ENCODE measurements at places on chromosomes 3 and 15. TPM values are rescaled to one million over a fixed set of nuclear protein-coding genes. Genes with fewer than 3 reads are reported as not detected.
A peak's percentile ranks its signal among the peaks of the same experiment; 100 is the strongest.

Gene CD200R1
- total RNA-seq, result not detected

Gene GOLGA8H
- 0.87 TPM for total RNA-seq

Gene SLC27A2
- 10.3 TPM for total RNA-seq

Gene TRNT1
- total RNA-seq, result 31.0 TPM

Gene CLRN1
- not detected for total RNA-seq

Gene GADL1
- total RNA-seq, result not detected

Gene CKMT1B
- total RNA-seq, result not detected

DNA sequence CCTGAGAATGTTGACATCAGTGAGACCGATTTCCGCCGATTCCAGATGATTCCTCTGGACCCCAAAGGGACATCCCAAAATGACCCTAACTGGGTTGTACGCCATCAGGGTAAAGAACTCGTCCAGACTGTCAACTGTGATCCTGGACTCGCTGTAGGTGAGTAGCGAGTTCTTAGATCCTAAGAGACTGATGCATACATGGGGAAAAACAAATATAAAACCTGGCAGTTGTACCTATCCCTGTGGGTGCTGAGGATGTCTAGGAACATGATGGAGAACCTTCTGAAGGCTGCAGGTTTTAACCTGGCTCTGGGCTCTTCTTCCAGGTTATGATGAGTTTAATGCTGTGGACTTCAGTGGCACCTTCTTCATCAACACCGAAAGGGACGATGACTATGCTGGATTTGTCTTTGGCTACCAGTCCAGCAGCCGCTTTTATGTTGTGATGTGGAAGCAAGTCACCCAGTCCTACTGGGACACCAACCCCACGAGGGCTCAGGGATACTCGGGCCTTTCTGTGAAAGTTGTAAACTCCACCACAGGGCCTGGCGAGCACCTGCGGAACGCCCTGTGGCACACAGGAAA lies 12.3 kb downstream of the THBS1 start:
- no peak for DNase-seq

DNA sequence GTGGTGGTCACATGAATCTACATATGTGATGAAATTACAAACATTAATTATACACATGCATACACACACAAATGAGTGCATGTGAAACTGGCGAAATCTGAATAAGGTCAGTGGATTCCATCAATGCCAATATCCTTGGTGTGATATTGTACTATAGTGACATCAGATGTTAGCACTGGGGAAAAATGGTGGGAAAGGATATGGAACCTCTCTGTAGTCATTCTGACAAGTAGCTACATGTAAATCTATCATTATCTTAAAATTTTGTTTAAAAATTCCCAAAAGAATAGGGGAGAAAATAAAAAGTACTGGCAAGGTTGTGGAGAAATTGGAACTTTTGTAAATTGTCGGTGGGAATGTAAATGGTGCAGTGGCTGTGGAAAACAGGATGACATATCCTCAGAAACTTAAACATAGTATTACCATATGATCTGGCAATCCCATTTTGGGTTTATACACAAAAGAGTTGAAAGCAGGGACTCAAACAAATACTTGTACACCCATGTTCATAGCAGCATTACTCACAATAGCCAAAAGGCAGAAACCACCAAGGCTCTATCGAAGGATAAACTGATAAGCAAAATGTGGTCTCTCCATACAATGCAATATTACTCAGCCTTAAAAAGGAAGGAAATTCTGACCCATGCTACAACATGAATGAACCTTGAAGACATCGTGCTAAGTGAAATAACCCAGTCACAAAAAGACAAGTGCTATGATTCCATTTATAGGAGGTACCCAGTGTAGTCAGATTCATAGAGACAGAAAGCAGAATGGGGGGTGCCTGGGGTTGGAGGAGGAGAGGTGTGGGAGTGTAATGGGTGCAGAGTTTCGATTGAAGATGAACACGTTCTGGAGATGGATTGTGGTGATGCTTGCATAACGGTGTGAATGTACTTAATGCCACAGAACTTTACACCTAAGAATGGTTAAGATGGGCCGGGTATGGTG lies 25.3 kb upstream of the HRH1 start:
- no peak for DNase-seq

DNA sequence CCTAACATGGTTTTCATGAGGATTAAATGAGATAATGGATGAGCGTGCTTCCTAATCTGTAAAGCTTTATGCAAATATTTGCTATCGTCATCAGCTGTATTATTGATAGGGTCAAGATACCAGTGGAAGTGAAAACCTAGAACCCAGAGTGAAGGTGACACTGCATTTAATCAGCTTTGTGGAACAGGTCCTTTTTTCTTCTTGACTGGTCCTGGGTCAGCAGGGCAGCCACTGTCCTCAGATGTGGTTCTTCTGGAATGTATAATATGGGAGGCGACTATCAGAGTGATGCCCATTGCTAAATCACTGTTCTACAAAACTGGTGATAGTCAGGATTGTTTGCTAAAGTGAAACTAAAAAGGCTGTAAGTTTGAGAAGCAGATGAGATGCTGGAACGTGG lies 41.4 kb downstream of the SORD start:
- DNase-seq, result peak; percentile 14

DNA sequence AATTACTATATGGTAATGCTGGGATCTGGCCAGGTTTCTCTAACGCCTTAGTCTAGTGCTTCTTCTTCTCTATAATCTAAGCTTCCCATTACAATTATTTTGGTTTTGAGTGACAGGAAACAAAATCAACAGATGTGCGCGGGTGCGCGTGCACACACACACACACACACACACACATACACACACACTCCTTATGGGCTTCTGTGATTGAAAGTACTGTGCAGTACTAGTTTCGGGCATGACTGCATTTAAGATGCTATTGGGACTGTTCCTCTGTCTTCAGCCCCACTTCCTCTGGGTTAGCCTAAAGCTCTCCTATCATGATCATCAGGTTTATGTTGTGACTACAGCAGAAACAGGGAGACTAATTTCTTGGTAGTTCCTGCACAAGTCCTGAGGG lies 32.2 kb downstream of the EPHB1 start:
- DNase-seq, result no peak

GRCh38 chr3:152511904-152512303 lies 243.2 kb downstream of the MBNL1 start:
- DNase-seq, result no peak

DNA sequence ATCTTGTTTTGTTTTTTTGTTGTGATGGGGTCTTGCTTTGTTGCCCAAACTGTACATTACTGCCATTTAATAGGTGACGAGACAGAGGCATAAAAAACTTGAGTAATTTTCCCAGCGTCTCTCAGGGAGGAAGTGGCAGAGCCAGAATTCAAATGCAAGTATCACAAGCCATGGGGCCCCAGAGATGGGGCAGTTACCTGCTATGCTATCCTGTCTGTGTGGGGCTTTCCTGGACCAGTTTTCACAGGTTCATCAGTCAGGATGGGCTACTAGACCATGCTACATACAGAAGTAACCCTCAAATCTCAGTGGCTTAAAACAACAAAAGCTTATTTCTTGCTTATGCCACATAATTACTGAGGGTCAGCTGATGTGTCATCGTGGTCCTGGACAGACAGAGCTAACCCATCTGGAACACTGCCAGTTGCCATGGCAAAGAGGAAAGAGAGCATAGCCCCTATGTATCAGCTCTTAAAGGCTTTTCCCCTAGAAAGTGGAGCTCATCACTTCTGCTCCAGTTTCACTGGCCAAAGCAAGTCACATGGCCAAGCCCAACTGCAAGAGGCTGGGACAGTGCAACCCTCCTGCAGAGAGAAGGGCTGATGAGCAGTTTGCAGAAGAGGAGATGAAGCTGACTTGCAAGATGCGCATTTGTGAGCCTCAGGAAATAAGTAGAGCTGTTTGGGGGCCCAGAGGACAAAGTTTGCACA lies 31.7 kb upstream of the SYNM start:
- DNase-seq, result no peak

DNA sequence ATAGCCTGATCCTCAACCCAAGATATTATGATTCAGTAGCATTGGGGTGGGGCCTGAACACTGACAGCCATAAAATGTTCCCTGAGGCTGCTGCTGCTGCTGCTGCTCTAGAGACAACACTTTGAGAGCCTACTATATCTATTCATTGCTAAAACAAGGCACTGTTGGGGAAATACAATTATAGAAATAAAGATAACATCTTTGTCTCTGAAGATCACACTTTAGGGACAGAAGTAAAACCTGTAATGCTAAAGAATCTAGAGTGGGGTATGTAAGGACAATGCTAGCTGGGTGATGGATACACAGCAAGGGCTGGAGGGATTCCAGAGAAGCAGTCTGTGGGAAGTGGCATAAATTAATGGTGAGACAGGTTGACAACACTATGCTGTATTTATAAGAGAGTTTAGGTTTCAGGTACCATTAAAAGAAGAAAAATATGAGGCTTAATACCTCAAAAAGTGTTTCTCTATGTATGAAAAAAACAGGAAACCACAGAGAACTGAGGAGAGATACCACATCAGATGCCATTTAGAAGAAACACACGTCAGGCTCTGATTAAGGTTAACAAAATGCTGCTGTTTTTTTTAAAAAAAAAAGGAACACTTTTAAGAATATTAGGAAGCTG lies 115.9 kb downstream of the CBLB start:
- peak; percentile 20 for DNase-seq

DNA sequence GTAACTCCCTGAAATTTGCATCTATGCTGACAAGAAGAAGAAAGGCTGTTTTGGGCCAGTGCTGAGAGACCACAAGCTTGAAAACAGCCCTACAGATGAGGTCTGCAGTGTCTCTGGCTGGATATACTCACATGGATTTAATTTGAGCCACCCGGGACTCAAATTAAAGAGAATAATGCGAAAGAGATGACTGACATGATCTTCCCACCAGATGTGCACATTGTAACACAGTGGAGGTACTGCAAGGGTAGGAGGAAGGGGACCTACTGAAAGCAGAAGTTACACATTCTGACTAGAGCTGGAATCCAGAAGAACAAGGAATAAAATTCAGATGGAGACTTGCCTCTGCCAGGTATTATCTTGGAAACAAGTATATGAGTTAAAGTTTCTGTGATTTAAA lies 728.3 kb upstream of the SGO1 start:
- no peak for DNase-seq

DNA sequence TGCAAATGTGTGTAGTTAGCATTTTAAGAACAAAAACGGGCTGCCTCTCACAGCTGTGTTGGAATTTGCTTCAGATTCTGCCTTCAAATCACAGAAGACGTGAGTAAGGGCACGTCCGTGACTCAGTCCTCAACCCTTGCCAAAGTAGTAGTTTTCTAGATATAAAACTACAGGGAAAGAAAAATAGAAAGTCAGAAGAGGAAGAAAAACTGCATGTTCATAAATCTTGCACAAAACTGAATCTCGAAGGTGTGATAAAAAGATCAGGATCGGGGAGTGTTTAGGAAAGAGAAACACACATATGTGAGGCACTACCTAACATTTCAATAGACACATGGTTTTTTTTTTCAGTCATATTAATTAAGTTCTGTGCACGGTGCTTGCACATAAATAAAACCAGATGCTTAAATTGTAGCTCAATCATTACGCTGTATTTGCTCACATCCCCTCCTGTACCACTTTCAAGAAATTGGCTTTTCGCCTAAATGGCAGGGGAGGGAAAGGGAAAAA lies 71.7 kb downstream of the P3H2 start:
- DNase-seq, result no peak

DNA sequence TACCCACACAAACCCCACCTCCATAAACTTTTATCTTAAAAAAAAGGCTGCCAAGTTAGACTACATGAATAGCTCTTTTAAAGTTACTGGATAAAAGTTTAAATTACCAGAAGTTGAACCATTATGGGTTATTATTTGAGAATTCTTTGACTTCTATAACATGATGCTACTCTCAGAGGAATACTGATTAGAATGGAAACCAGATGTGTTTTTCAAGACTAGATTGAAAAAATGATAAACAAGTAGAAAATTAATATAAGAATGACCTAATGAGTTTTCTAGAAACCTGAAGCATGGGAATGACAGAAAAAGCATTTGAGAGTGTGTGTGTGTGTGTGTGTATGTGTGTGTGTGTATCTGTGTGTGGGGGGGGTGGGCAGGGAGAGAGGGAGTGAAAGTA lies 12.4 kb upstream of the FGF7 start:
- no peak for DNase-seq

GRCh38 chr3:16524196-16524595 lies 10.7 kb upstream of the RFTN1 start:
- no peak for DNase-seq

- peak; percentile 32 for DNase-seq
Observed at GRCh38 chr3:101816215-101817149, 32.8 kb upstream of the NFKBIZ start.

DNA sequence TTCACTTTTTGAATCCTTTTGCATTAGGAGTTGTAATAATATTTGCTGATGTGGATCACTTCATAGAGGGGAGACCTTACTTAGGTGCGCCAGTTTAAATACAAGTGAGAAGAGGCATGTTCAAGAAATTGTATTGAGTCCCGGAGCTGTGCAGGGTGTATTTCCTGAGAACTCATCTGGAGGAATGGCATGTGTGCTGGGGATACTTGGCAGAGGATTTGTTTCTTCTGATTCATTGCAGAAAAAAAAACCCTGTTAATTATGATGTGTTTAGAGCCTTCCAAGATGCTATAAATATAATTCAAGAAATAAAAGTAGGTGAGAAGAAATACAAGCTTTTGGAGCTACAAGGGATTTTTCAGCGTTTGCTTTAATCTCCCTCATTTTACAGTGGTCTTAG lies 97.6 kb downstream of the TPRG1 start:
- no peak for DNase-seq

GRCh38 chr3:60330107-60330506 lies 921.1 kb downstream of the FHIT start:
- no peak for DNase-seq

GRCh38 chr3:146781059-146781458 lies 175.9 kb upstream of the PLSCR5 start:
- no peak for DNase-seq

GRCh38 chr15:31376511-31376910 lies 49.9 kb downstream of the KLF13 start:
- no peak for DNase-seq

GRCh38 chr3:46183330-46183729 lies 24.8 kb downstream of the CCR1 start:
- no peak for DNase-seq

DNA sequence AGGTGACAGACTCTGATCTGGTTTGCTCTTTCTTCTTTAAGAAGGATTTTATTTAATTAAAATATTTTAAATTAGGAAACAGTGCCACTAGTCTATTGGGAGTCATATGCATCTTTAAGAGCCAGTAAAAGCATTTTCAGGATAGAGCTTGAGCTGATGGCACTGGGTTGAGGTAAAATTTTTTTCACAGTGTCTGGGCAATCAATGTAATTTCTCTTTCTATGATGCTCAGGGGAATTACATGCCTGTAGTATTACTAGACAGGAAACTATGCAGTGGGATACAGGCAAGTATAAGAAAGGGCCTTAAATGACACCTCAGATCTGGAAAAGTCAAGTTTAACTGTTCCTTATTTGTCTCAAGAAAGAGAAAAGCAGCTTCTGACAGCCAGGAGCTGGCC lies 76.4 kb downstream of the GAP43 start:
- no peak for DNase-seq

DNA sequence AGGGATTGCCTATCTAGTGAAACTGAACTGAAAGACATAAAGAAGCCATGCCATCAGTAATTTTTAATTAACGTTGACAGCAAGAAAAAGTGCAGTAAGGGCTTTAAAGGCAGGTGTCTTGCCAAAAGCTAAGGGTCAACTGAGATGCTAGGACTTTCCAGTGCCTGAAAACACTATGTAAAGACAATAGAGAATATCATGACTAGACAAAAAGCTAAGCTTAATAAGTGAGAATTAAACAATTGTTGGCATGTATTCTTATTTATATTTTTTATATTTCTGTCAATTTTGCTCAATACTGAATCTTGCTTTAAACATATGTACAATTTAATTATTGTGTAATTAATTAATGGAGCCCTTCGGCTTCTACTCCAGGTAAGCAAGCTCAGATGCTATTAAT lies 803.1 kb downstream of the IGSF11 start:
- no peak for DNase-seq
